Iris pigment epithelial cell (primary cell): ENCODE measurements at places on chromosomes 7 and 10.

DNA sequence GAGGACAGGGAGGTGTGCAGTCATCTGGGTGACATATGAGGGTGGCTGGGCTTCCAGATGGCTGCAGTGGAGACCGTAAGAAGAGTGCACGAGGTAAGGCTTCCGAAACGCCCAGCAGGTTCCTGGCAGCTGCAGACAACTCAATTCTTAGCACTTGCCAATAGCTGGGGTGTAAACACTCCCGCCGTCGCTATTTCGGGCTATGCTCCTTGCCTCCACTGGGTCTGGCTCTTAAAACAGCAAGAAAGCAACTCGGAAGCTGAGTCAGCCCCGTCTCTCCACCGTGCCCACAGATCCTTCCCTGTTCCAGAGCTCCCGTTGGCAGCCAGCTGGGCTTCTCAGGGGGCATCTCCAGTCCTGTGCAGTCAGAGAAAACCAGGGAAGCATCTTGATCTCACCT is 6.1 kb upstream of the PDGFA start:
- DNase-seq: no peak

DNA sequence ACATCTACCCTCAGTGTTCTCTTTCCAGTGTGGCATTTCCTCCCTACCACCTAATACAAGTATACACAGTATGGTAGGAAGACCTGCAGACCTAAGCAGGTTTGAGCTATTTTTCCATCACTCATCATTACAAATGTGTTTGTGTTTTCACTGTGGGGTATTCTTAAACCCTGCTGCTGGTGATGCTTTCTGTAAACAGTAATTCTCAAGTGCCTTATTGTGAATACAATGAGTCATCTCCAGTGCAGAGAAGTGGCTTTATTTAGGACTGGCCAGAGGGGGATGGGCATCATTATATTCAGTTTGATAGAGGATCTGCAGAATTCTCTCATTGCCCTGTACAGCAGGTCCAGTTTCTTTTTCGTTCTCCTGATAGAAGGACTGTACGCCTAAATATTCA is 63.7 kb downstream of the GRM8 start:
- DNase-seq: no peak

GRCh38 chr7:40761762-40762560 is 627.2 kb downstream of the SUGCT start:
- DNase-seq: peak; percentile 23

GRCh38 chr10:30396698-30397097 is 37.3 kb upstream of the MAP3K8 start:
- DNase-seq: no peak

DNA sequence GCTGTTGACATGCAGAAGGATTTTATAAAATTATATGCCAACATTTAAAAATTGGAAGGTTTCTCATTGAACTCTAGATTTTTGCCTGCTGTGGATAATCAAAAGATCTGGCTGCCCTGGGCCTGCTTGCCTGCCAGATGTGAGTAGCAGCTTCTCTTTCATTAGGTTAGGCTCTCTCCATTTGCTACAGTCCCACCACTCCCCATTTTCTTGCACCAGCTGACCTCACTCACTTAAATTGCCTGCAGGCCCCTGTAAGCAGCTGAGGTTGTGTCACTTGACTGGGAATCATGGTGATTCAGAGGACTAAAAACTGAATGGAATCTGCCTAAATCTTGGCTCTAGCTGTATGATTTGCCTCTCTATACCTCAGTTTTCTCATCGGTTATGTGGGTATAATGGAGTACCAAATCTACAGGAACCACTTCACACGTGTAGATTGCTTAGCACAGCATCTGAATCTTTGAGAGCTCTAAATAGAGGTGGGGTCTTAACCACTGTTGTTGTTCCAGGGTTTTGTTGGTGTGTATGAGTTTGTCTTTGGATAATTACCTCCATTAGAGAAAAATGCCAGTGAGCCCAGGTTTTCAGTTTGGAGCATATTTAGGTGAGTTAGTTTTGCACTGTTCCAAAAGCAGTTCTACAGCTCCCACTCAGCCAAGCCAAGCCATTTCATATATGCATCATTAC is 18.6 kb upstream of the RAPGEF5 start:
- no peak for DNase-seq

- peak; percentile 19 for DNase-seq
Observed at GRCh38 chr10:73163096-73163495, 4.7 kb downstream of the ECD start.

DNA sequence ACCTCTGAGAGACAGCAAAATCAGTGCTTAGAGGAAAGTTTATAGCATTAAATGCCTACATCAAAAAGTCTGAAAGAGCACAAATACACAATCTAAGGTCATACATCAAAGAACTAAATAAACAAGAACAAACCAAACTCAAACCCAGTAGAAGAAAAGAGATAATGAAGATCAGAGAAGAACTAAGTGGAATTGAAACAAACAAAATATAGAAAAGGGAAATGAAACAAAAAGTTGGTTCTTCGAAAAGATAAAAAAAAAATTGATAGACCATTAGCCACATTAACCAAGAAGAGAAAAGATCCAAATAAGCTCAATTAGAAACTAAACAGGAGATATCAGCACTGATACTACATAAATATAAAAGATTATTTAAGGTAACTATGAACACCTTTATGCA is 280.0 kb upstream of the NRG3 start:
- no peak for DNase-seq

- peak; percentile 98 for DNase-seq
Observed at GRCh38 chr7:32506266-32507054, 11.2 kb downstream of the AVL9 start.

DNA sequence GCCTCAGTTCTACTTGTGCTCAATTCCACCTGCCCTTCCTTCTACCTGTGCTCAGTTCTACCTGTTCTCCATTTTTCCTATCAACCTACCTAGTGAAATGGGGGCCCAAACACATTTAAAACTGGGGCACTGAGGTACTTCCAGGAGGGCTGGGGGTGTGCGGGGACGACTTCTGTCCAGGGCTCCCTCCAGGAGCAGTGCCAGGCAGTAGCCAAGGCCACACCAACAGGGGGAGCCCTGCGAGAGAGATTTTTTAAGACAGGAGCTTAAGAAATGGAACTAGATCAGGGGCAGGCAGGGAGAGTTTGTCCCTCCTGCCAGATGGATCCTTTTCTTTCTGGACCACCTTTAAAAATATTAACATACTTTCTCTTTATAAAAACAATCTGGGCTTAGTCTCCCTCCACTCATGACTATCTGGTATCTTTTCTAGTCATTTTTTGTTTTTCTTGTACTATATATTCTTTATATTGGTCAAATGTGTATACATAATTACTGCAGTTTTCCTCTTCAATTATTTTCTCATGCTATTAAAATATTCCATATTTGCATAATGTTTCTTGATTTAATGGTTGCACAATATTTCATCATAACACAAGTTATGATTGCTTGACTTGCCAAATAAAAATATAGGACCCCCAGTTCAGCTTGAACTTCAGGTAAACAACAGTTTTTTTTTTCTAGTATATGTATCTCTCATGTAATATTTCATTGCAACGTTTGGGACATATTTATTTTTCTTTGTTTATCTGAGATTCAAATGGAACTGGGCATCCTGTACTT is 47.3 kb upstream of the INSYN2A start:
- DNase-seq: peak; percentile 53

GRCh38 chr7:98630149-98630548 is 13.1 kb downstream of the NPTX2 start:
- DNase-seq: no peak

- DNase-seq: no peak
Observed at GRCh38 chr7:132740176-132740575, 163.9 kb upstream of the PLXNA4 start.
